ENCODE measurements at places on chromosomes 16 and 17.

DNA sequence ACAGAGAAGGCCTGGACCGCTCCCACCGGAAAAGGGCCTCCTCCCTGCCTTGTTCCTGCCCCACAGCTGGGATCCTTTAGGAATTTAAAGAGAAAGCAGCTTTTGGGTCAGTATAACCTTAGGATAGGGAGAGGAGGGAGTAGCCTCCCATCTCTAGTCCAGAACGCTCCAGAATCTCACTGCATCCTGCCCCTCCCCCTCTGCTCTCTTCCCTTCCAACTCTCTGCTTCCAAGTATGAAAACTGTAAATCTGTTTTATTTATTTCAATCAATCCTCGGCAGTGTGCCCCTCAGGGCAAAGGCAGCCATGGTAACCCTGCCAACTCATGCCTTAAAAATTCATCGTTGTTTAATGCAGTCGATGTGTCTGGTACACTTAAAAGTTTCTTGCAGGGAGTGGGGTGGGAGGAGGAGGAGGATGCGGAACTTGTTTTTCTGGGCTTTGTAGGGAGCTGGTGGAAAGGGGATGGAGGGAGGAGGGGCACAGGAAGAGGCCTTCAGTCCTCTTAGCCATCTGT is 21.2 kb upstream of the MTSS2 start:
- DNase-seq = no peak

DNA sequence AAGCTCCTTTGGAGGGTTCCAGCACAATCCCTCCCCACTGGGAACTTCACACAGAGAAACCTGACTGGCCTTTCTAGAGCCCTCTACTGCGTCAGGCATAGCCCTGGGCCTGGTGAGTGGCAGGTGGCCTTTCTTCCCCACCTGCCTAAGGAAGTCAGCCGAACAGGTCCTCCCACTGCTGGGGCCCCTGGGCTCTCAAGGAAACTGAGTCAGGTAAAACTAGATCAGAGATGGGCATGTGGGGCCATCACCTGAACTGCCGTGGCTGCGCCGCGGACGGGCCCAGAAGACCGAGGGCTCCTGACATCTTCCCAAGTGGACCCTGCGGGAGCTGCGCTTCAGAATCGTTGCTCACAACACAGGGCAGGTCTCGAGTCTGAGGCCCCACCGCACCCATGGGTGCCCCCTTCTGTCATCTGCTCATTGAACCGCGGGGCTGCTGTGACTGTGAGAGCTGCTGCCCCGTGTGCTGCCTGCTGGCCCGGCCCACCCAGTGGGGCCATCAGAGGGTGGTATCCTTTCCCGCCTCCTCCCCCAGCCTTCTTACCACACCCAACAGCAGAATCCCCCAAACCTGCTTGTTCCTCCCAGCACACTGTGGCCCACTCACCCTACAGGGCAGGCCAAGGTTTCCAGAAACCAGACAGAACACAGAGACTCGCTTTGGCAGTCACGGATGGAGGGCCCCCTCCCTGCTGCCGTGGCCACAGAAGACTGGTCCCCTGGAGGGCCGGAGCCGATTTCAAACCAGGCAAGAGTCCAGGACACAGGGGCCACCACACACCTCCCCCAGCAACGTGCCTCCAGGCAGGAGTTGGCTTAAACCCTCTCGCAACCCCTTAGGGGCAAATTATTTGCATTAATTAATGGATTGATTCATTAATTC is 81.1 kb downstream of the TBC1D16 start:
- DNase-seq = no peak

DNA sequence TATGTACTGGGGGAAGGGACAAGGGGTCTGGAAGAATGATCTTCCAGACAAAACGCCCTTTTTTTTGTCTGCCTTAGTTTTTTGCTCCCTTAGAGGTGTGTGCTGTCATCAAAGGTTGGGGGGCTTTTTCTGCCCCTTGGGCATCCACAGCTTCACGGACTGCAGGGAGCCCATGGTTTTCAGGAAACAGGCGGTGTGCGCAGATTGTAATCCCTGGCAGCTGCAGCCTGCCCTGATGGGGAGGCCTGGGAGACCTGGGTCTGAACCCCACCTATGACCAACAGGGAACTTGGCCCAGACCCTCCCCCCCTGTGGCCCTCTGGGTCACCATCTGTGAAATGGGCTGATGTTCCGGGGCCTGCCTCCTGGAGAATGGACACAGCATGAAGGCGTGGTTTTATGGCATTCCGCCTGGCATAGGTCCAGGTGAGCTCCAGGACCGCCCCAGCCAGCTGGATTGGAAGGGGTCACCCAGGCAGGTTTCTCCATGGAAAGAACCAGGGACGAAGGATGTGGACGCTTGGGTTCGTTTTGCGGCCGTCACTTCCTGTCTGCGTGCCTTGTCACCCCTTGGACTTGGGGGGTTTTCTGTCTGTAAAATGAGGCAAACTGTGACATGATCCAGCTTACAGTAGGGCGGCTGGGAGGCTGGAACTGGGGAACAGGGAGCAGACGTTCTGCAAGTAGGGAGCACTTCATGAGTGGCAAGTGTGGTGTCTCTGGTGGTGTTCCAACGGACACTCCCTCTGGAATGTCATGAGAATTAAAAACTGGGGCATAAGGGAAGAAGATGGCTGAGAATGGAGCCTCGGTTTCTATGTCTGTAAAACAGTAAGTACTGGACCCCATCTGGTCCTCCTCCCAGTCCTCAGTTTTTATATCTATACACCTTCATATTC is 1.5 kb downstream of the CPNE2 start:
- no peak for DNase-seq

GRCh38 chr17:40821536-40821935 is 878 bp downstream of the KRT10 start:
- no peak for DNase-seq

GRCh38 chr17:17856386-17856785 is 19.6 kb upstream of the SREBF1 start:
- DNase-seq = no peak

DNA sequence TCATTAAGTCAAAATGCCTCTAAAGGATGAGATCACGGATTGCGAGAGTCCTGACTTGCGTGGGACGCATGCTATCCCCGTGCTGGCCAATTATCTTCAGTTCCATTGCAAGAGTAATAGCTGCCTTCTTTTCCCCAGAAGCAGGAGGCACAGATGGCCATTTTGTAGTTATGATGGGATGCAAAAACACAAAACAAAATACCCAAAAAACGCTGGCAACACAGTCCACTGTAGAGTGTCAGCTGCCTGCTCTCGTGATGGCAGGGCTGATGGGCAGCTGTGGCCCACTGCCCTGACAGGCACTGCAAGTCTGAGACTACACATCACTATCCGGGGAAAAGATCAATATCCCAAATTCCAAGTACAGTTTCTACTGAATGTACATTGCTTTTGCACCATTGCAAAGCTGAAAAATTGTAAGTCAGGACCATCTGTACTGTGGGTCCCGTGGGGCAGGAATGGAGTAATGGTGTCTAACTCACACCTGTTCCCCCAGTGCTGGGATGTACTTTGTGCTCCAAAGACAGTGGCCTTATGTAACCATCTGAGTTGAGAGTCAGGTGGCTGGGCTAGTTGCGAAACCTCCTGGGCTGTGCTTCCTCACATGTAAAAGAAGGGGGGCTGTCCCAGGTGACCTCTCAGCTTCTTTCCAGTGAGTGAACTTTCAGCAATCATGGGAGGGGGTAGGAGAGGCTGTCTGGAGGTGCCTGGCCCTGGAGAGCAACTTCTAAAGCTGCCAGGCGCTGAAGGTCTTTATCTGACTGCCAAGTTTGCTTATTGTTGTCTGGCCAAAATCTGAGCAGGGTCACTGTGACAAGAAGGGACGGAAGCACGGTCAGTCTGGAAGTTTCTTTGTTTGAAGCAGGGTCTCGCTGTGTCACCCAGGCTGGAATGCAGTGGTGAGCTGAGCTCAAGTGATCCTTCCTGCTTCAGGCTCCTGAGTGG is 4.7 kb downstream of the SLC47A1 start:
- DNase-seq = no peak

DNA sequence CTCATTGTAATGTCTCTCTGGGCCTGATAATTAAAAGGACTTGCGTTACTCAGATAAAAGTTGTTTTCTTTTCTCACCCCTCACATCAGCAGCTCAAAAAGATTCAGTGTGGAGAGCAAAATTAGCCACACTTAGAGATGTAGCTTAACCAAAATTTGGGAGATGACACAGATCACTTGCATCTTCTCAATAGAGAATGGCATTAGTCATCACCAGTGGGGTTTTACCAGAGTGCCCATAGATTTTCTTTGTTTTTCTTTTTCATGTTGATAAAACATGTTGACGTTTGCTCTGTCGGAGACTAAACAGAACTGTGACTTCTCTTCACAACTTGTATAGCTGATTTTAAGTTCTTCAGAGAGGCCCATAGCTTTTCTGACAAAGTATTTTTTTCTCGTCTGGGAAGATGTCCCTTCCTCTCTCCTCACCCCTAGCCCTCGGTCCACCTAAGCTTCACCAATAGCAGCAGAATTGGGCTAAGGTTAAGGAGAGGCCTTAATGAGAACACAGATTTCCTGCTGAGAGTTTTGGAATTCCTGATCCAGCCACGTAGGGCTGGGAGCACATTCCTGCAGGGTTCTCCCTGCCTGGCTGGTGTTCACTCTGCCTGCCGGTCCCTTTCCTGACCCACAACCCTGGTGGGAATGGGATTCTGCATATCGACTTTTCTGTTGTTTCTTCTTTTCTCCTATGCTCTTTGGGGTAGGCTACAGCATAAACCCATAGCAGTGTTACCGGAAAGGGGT is 92.6 kb downstream of the CACNG3 start:
- no peak for DNase-seq

DNA sequence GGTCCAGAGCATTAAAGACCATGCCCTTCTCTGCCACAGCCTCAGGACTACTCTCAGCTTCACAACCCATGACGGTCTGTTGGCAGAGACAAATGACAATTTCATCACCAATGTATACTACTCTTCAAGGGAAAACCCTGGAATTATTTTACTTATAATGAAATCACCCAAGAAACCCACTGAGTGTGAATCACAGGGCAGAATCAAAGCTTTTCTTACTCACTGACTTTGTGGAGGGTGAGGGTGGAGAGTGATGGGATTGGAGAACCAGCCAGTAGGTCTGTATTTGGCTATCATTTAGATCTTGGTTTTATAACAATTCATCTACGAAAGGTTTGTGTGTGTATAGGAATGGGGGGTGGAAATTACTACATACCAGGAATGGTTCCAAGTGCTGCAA is 442.6 kb downstream of the SHISA9 start:
- no peak for DNase-seq

- DNase-seq = no peak
These were observed 91.4 kb upstream of the DYNLRB2 start for GRCh38 chr16:80449392-80449791.

GRCh38 chr16:61885343-61885742 is 150.9 kb downstream of the CDH8 start:
- DNase-seq = no peak

DNA sequence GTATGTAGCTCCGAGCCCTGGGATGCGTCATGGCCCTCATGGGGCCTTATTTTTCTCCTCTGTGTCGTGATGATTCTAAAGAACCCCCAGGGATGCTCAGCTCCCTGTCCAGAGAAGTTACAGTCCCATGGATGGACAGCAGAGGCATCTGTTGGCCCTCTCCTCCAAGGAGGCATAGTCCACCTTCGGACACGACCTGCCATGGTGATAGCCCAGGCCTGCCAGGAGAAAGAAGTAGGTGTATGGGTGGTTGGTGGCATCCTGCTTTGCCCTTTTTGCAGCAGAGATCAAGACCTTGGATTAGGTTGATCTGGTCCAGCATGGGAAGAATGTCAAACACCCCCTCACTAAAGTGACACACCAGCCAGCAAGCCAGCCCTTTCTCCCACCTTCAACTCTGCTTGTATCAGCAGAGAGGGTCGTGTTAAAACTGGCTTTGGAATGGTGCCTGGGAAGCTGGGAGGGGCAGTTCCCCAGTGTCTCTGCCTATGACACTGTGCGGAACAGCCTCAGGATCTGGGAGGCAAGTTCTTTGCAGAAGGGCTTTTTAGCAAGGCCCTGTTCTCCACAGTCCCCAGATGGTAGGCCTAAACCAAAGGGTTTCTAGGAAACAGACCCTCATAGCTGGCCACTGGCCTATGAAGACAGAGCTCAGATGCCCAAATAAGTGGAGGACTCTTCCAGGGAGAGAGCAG is 259.9 kb upstream of the RPL38 start:
- DNase-seq = no peak

DNA sequence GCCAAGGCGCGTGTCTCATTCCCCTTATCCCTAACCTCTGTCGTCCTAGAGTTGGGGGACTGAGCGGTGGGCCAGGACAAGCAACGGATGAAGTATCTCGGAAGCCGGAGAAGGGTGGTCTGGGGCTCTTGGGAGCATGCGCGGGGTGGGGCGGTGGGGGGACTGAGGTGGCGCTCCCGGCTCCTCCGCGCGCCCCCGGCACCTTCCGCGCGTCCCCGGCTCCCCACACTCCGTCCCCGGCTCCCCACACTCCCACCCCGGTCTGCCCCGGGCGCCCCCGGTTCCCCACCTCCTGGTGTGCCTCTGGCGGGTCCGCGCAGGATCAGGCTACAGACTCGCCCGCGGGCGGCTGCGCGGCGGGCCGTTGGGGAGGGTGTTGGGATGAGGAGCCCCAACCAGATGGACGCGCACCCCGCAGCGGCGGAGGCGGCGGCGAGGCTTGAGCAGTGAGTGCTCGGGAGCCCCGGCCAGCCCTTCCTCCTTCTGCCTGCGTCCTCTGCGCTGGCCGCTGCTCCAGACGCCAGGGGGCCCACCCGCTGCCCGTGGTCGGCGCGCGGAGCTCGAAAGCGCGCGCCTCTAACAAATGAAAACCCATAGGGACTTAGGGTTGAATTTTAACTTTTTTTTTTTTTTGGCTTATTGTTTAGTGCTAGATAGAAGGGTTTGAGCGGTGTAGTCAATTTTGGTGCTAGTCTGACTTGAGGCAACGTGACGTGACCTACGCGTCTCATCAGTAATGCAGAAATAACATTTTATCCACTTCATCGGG is 5.6 kb upstream of the CRYM start:
- DNase-seq = peak; percentile 52

DNA sequence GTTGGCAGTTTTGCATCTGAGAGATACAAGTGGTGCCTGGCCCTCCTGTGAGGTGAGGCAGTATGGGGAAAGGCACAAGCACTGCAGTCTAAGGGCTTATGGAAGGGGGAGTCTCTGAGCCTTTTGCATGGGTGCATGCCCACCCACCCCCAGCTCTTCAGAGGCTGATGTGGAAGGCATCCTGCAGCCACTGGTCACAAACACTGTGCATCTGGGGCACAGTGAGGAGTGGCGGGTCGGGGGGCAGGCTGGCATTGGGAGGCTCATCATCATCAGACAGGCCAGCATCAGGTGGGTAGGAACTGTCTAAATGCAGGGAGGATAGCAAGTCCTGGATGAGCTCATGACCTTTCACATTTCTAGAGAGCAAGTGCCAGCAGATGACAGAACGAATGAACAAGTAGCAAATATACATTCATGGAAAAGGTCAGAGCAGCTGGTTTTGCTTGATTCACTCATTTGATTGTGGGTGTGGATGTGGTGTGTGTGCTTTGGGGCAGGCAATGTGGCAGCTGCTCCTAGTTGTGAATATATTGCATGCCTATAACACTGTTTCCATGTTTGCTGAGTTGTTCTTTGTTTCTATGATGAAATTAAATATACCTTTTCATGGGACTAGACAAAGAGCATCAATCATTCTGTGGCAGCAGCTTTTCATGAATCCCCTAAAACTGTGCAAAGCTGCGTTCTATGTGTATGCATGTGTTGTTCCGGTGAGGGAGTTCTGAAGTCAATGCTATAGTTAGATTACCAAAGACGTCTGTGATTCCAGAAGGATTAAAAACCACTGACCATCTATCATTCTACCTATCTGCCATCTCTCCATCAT is 29.2 kb downstream of the TRIM25 start:
- no peak for DNase-seq
